ENCODE measurements at places on chromosomes 7 and 10.

GRCh38 chr10:77111611-77112550, 525.7 kb downstream of the KCNMA1 start:
- DNase-seq = no peak

DNA sequence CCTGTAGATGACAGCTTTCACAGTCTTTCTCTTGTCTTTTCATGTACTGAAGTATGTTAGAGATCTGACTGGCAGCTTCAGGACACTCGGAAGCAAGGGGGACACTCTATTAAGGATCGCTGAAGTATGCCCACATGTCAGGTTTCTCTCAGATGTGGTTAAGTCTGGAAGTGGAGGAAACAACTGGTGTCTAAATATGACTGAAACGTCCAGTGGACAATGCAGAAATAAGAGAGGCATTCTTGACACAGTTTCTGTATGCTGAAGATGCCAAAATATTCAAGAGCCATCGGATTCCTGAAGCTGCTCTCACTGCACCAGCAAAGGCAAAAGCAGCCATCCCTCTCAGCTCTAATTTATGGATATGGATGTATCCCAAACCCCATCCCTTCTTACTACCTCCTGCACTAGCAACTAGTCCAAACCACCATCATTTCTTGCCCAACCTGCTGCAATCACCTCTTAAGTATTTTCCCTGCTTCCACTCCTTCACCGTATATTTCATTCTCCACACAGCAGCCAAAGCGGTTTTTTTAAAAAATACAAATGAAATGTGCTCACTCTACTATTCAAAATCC, 113.4 kb downstream of the REEP3 start:
- no peak for DNase-seq

- DNase-seq = no peak
These were observed 19.6 kb upstream of the GOLGA7B start for GRCh38 chr10:97830064-97830463.

- no peak for DNase-seq
These were observed 180.1 kb downstream of the RAPGEF5 start for GRCh38 chr7:22176791-22177412.

GRCh38 chr7:104973227-104973626, 40.8 kb upstream of the KMT2E start:
- no peak for DNase-seq

DNA sequence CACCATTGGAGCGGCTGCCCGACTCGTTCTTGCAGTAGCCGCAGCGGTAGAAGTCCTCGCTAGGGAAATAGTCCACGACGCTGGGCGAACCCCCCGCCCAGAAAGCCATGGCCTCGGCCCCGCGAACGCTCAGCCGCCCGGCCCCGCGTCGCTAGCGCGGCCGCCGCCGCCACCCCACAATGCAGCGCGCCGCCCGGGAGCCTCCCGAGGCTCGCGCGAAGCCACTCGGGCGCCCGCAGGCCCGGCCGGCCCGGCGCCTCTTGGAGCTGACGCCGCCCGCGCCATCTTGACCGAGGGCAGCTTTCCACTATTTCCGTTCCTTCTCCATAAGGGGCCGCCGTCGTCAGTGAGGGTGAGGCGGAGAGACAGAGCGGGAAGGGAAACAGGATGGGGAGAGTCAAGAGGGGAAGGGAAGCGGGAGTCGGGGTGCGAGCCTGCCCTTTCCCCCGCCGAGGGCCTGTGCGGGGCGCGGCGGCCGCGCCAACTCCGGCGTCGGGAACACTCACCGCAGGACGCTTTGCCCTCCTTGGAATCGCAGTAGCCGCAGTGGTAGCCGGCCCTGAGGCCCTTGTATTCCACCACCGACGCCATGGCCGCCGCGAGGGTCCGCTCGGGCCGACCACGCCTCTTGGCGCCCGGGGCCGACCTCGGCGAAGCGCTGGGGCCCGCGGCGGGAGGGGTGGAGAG, at the start of gene ATE1:
Gene ATE1 (minus strand): TSS at position 191 of the 687 bp plus-strand sequence. CDS start 82 bp downstream, at position 109.
- DNase-seq = peak; percentile 82

DNA sequence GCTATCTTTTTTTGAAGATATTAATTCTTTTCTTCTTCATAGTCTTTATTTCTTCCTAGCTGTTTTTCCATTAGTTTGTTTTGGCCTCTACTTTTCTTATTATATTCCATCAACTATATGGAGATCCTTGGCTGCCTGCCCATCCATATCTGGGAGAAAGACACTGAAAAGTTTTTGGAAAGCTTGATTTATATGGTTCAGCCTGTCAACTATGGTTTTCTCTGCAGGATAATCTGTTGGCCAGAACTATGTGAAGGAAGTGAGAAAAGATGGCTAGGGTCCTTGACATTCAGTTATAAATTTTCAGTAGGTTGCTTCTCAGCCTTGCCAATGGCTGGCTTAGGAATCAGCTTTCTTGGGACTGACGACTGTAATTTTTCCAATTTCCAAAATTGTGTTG, 10.0 kb upstream of the CDK14 start:
- DNase-seq = no peak

DNA sequence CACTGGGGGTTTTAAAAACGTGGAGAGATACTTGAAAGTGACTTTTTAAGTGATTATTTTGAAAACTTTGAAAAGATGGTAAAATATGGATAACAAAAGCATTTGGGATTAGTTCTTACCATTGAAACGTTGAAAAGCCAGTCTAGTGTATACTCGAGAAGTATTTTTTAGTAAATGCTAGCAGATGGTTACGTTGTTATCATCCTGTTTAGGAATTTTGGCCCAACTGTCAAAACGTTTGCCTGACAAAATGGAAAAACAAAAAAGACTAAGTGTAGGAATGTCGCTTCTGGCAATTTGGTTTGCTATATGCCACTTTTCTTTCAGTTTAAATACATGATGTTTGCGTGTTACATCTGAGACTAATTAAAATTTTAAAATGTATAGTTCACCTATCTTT, 1.2 kb downstream of the RBM33 start:
- no peak for DNase-seq

DNA sequence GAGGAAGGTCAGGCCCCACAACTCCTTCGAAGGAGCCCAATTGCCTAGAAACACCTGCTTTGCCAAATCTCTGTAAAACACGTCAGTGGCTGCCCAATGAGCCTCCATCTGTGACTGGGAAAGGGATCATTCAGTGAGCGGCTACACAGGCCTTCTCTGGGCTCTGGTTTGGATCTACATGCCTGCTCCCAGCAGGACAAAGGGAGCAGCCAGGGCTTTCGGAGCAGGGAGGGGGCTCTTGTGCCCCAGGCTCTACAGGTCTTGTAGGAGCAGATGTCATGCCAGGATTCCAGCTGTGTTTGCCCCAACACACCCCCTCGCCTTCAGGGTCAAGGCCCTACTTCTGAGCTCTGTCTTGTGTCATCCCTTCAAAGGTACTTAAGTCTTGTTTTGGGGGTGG, 73.5 kb downstream of the CLEC2L start:
- DNase-seq = no peak

DNA sequence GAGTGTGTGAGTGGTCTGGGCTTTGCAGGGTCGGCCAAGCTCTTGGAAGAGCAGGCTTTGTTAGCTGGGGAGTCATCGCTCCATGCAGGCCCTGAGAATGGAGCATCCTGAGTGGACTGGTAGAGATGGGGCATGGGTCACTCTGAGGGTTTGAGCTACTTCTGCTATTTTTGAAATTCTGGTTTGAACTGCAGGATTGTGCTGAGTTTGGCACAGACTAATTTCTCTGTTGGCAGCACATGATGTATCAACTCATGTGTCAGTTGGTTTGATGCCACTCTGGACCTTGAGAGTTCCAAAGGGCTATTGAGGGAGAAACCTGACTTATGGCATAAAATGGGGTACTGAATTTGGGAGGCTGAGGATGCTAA, 56.3 kb downstream of the LRMDA start:
- DNase-seq = no peak

DNA sequence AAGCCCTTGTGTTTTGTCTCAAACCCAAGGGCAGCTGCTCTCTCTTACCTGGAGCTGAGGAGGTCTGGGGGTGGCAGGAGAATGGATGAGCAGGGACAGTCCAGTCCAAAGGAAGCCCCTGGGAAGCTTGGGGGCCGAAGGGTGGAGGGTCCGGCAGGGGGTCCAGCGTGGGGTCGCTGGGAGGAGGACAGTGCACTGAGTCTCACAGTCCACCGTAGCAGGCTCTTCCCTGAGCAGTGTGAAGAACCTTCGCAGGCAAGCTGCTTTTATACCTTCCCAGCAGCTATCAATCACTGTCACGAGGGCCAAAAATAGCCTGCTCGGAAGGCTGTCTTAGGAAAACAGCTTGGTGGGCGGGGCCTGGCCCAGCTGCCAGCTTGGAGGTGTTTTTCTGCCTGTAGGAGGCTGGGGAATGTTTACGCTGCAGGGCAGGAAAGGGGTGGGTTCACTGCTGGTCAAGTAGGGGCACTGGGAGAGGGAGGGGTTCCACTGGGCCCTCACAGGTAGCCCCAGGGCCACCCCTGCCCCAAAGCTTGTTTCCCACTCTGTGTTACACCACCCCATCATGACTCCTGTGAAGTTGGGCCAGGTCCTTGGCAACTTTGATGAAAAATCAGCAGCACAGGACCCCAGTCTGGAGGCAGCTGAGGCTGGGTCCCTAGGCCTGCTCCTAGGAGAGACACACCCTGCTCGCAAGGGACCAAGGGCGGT, at the start of gene DEPP1:
Gene DEPP1 (minus strand): TSS at position 240 of the 711 bp plus-strand sequence. CDS start 779 bp downstream, outside the sequence.
- no peak for DNase-seq

Measured in CD4-positive, alpha-beta T cell treated with Interferon gamma for 1 hour (primary cell).